ENCODE measurements at places on chromosomes 1 and 21.

- no peak for DNase-seq
Measured at GRCh38 chr1:222521299-222522104, 26.4 kb downstream of the HHIPL2 start.

DNA sequence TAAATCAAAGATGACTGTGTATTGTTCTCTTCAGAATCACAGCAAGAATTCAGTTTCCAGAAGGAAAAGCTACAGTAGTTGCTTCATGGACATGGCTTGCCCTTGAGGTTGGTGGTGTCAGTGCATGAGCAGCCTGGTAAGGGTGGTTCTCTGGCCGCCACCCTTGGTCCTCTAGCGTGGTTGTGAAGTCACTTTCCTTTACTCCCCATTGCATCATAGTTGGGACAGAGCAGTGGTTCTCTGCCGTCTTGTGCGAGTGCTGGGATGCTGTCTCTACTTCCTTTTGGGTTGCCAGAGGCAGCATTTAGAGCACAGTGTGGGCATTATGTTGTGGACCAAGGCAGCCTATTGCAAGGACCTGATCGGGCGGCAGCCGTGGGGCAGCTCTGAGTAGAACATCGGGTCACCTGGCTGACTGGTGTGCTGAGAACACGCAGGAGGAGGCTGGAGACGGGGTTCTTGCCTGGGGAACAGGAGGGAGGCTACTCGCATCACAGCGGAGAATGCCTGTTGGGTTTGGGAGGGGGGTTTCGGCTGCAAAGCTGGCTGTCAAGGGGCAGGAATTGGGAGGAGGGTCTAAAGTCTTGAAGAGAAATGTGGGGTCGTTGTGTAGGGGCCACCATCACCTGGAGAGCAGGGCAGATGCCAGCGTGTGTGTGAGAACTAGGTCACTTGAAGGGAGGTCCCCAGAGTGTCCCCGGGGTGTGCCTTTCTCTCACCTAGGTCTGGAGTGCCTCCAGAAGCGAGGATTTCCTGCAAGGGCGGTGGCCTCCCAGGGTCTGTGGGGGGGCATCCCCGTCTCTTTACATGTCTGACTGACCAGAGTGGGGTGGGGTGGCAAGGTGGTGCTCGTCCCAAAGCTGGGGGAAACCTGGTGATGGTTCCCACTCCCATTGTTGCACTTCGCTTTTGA, 6.3 kb downstream of the ARF1 start:
- DNase-seq, result no peak

- no peak for DNase-seq
Measured at GRCh38 chr1:202081992-202082391, 40.7 kb upstream of the GPR37L1 start.

GRCh38 chr1:53554592-53555305, 95.5 kb downstream of the DMRTB1 start:
- no peak for DNase-seq

- no peak for DNase-seq
Measured at GRCh38 chr1:228725178-228725577, 10.1 kb upstream of the RHOU start.

- no peak for DNase-seq
Measured at GRCh38 chr1:168271636-168272035, 9.0 kb upstream of the TBX19 start.

DNA sequence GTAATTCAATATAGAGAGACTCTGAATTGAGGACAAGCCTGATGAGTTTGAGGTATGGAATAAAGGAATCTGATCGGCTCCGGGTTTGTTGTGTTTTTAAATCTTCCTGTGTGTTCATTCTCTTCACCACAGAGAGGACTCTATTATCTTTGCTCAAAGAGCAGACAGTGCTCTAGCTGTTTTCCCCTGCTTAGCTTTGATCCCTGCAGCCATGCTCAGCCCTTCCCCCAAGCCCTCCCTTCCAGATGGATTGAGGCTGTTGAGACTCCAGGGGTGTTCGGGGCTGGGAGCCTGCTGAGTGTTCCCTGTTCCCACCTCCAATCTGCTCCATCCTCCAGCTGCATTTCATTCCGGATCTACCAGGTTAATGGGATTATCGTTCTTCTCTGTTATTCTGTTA, 74.2 kb upstream of the CXADR start:
- no peak for DNase-seq

DNA sequence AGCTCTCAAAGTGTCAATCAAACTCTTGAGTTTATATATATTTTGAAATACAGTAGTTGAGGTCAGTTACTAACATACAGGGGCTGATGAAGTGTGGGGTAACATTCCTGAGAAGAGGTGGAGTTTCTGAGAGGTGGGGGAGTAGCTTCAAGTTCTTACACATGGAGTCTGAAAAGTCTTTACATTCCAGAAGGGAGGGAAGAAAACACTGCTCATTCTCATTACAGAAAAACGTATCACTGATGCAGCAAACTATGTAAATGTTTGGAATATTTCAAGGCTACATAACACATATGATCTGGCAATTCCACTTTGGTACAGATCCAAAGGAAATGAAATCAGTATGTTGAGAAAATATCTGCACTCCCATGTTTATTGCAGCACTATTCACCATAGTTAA, 1065.8 kb upstream of the B3GALT2 start:
- peak; percentile 49 for DNase-seq

DNA sequence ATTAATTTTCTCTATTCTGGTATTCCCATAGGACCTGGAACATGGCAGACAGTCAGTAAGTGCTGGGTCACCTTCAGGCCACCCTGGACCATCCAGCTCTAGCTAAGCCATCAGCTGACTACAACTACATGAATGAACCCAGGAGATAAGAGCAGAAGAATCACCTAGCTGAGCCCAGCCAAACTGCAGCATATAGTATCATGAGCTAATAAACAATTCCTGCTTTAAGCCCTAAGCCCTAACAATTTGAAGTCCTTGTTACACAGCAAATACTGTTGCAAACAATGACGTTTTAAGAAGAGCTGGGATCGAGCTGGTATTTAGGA, 14.2 kb upstream of the CITED4 start:
- no peak for DNase-seq

GRCh38 chr21:16900685-16901084, 612.2 kb upstream of the CXADR start:
- no peak for DNase-seq

DNA sequence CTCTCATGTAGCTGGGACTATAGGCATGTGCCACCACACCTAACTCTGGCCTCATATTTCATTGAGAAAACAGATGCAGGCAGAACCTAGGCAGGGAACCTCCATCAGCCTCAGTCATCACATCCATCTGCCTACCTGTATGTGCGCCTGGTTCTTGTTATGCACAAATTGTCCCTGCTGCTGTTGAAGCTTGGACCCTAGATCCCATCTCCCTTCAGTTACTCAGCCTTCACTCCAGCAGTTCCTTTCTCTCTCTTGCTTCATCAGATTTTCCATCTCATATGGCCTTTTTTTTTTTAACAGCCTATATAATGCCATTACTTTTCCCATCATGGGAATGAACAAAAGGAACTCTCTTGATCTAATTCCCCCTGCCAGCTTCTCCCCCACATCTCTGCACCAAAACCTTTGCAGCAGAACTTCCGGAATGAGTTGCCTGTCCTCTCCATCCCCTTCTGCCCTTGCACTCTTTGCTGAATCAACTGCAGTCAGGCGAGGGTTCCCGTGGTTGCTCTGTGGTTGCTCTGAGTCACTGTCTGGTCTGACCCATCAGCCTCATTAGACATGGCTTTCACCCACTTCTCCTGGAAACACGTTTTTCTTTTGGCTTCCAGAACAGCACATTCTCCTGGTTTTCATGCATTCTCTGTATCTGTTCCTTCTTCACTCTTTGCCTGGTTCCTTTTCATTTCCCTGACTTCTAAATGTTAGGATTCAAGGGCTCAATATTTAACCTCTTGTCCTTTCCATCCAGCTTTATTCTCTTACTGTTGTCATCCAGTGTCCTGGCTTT, 41.5 kb downstream of the UBE4B start:
- DNase-seq, result peak; percentile 69

GRCh38 chr1:211548321-211549091, 30.5 kb downstream of the SLC30A1 start:
- DNase-seq, result no peak

DNA sequence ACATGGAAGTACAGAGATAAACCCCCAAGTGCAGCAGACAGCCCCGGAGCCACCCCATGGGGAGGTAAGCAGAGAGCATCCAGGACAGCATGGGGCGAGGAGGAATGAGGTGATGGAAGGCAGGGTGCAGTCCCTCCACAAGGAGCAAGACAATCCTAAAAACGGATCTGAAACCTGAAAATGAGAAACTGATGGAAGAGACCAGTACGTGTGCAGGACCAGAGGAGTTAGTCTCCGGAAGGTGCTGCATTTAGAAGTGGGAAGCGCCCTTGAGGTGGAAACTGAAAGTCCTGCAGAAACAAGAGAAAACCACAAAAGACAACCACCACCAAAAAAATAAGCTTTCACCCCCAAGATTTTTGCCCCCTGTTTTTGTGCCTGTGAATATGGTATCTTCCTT, 17.4 kb upstream of the DDOST start:
- no peak for DNase-seq

- no peak for DNase-seq
Measured at GRCh38 chr1:221776495-221777301, 34.8 kb upstream of the DUSP10 start.

GRCh38 chr1:184824691-184825323, 70.1 kb upstream of the EDEM3 start:
- DNase-seq, result no peak

Data from HS-27A (cell line).